ENCODE measurements at places on chromosomes 16 and 17.

DNA sequence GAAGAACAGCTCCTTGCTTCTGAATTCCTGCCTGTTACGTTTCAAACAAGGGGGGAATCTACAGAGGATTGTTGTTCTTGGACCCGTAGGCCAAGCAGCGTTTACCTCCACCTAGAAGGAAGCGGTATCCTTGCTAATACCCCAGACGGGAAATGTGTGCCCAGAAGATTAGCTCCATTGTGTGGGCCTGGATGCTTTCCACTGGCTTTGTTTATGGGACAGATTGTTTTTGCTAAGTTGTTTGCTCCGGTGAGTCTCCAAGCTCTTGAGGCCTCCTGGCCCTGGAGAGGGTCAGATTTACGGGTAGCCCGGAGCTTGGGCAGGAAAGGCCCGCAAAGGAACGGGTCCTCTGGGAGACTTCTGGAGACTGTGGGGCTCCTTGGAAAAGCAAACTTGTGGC lies 28.4 kb upstream of the MRTFB start:
- no peak for DNase-seq

- no peak for DNase-seq
Observed at GRCh38 chr17:81536299-81537290, 8.4 kb downstream of the FSCN2 start.

GRCh38 chr16:48381201-48381600 lies 4.0 kb downstream of the SIAH1 start:
- no peak for DNase-seq

GRCh38 chr16:57687363-57687929 lies 7.2 kb upstream of the DRC7 start:
- no peak for DNase-seq

GRCh38 chr17:2194889-2195335 lies 108.7 kb downstream of the SMG6 start:
- no peak for DNase-seq

- DNase-seq: peak; percentile 31
Observed at GRCh38 chr17:45394913-45395568, 37.6 kb downstream of the ARHGAP27 start.

GRCh38 chr16:74020095-74020670 lies 276.4 kb upstream of the PSMD7 start:
- DNase-seq: no peak

GRCh38 chr17:2883544-2884213 lies 87.4 kb downstream of the RAP1GAP2 start:
- no peak for DNase-seq

DNA sequence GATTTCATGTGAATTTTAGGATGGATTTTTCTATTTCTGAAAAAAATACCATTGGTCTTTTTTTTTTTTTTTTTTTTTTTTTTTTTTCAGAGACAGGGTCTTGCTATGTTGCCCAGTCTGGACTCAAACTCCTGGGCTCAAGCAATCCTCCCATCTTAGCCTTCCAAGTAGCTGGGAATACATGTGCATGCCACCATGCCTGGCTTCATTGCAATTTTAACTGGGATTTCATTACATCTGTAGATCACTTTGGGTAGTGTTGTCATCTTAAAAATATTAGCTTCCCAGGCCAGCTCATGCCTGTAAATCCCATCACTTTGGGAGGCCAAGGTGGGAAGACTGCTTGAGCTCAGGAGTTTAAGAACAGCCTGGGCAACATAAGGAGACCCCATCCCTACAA lies 54.8 kb downstream of the TOM1L2 start:
- DNase-seq: no peak

- DNase-seq: no peak
Observed at GRCh38 chr16:84739349-84740124, 39.7 kb downstream of the USP10 start.

- no peak for DNase-seq
Observed at GRCh38 chr17:40219594-40220338, 662 bp downstream of the WIPF2 start.

GRCh38 chr16:24854607-24855171 lies 8.9 kb downstream of the SLC5A11 start:
- no peak for DNase-seq

- DNase-seq: peak; percentile 62
Observed at GRCh38 chr16:85253084-85253941, 141.0 kb upstream of the CIBAR2 start.

DNA sequence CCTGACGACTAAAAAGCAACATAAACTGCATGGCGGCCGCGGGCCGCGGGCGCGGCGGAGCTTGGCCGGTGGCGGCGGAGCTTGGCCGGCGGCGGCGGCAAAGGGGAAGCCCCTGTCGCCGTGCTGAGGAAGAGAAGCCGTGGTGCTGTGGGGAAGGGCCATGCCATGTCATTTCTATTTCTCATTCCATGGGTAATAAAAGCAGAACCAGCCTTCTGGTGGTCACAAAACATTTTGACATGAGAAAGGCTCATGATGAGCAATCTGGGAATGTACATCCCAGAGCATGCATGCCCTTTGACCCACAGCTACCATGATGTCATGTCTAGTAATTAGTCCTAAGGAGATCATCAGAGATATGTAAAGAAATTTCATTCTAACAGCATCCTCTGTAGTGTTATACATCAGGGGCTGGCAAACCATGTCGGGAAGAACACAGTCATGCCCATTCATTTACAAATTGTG lies 23.9 kb upstream of the HEATR6 start:
- peak; percentile 7 for DNase-seq

DNA sequence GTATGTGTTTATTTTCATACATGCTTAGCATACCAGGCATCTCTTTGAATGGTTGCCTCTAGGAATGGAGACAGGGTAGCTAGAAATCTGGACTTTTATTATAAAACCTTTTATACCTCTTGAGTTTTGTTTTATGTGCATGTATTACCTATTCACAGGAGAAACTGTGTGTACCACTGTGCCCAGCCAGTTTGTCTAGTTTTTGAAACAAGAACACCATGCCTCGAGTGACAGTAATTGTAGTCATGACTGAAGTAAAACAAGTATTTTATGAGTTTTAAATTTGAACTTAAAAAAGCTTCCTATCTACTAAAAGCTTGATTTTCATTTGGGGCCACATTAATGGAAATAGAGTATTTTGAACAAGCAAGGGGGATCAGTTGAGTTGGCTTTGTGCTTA lies 57.4 kb downstream of the SNTB2 start:
- no peak for DNase-seq

DNA sequence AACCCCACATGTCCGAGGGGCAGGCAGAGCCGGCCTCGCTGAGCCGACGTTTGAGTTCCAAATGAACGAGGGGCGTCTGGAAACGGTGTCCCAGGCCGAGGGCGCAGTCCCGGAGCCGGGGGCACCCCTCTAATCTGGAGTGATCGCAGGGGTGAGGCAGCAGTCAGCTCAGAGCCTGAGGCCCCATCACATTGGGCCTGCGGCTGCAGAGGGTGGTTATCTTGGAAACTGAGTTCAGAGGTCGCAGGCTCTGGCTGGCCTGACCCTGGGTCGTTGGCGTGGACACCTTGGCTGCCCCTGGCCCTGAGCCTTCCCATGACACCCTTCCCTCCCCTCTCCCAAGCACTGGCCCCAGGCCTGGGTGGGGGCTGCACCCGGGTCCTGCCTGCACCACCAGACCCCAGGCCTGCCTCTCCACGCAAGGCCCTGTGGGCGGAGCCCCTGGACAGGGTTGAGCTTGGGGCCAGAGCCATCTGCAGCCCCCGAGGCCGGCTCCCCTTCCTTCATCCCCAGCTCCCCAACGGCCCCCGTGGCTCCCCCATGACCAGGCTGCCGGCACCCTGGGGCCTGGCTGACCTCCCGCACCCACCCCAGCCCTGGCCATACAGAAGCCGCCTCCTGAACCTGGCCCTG lies 45.6 kb downstream of the ZFPM1 start:
- no peak for DNase-seq

DNA sequence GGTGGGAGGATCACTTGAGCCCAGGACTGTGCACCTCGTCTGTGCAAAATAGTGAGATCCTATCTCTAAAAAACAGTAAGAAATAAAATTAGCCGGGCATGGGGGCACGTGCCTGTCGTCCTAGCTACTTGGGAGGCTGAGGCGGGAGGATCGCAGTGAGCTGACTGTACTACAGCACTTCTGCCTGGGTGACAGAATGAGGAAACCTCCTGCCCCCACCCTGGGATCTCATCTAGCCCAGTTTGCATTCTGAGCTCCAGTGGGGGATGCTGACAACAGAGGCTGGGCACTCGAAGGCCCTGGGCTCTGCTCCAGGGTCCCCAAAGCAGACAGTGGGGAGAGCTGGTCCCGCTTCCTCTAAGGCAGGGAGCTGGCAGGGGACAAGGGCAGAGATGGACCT lies 7.1 kb downstream of the NAGPA start:
- DNase-seq: no peak

- no peak for DNase-seq
Observed at GRCh38 chr16:1975432-1976215, 3.8 kb downstream of the TBL3 start.

- DNase-seq: no peak
Observed at GRCh38 chr17:9389111-9389527, 186.5 kb downstream of the STX8 start.

DNA sequence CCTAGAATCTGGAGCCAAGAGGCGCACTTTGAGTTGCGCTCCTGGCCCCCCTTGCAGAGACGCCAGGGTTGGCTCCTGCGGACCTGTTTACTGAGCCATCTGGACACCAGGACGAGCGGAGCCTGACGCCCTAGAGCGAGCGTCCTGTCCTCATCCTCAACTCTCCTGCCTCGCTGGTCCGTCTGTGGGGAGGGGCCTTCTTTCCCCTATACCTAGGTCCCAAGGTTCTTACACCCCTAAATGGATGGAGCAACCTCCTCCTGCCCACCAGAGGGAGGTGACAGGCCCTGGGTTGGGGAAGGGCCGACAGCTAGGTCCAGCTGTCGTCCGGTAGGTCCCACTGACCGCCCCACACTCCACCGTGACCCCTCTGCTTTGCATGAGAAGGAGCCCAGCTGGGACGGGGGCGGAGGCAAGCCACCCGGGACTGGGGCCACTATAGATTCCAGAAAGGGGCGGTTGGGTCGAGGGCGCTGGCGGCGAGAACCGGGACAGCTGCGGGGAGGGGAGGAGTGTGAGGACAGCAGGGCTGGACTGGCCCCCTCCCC lies 3.1 kb upstream of the LHX1 start:
- DNase-seq: no peak

DNA sequence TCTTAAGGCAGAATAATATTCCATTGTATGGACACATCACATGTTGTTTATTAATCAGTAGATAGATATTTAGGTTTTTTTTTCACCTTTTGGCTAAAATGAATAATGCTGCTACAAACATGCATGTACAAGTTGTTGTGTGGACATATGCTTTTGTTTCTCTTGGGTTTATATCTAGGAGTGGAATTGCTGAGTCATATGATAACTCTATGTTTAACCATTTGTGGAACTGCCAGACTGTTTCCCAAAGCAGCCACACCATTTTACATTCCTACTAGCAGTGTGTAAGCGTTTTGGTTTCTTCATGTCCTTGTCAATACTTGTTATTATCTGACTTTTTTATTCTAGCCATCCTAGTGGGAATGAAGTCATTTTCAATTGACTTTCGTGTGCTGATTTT lies 21.3 kb downstream of the CYLD start:
- no peak for DNase-seq

- no peak for DNase-seq
Observed at GRCh38 chr17:14061666-14062560, 7.4 kb upstream of the COX10 start.

GRCh38 chr17:73227379-73227778 lies 34.3 kb downstream of the CPSF4L start:
- no peak for DNase-seq

- no peak for DNase-seq
Observed at GRCh38 chr17:16037636-16038035, 38.0 kb downstream of the TTC19 start.

- DNase-seq: no peak
Observed at GRCh38 chr17:64698725-64699124, 36.6 kb upstream of the SMURF2 start.

DNA sequence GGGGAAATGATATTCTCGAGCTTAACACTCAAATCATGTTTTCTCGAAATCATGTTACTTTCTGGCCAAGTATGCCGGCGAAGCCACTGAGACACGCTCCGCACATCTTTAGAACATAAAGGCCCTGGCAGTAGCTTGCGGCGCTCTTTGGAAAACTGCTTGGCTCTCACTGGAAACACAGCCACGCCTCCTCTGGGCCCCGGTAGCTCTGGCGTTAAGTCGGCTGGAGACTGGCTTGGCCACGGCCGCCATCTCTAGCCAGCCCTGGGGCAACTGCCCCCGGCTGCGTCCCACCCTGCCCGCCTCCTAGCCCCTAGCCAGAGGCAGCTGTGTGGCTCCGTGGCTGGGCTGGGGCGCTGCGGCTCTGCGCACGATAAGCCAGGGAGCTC lies 9.2 kb upstream of the BAIAP2 start:
- DNase-seq: no peak

GRCh38 chr17:7020894-7021664 lies 1.8 kb upstream of the BCL6B start:
- no peak for DNase-seq

GRCh38 chr17:76710863-76711611 lies at the start of gene MXRA7:
Gene MXRA7 (minus strand): TSS chr17:76710965. CDS start chr17:76710946, 19 bp downstream.
- peak; percentile 48 for DNase-seq

DNA sequence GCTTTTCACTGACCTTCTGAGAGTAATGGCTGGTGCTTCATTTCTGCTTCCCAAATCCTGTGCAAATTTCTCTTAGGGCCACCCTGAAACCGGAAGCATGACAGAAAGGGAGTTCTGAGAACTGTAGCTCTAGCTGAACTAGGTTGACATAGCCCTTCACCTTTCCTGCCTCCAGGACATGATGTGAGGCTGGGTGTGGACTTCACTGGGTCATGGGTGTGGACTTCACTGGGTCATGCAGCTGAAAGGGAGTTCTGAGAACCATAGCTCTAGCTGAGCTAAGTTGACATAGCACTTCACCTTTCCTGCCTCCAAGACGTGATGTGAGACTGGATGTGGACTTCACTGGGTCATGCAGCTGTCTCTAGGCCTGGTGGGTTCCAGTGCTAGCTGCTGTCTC lies 54.3 kb upstream of the NLRP1 start:
- no peak for DNase-seq

DNA sequence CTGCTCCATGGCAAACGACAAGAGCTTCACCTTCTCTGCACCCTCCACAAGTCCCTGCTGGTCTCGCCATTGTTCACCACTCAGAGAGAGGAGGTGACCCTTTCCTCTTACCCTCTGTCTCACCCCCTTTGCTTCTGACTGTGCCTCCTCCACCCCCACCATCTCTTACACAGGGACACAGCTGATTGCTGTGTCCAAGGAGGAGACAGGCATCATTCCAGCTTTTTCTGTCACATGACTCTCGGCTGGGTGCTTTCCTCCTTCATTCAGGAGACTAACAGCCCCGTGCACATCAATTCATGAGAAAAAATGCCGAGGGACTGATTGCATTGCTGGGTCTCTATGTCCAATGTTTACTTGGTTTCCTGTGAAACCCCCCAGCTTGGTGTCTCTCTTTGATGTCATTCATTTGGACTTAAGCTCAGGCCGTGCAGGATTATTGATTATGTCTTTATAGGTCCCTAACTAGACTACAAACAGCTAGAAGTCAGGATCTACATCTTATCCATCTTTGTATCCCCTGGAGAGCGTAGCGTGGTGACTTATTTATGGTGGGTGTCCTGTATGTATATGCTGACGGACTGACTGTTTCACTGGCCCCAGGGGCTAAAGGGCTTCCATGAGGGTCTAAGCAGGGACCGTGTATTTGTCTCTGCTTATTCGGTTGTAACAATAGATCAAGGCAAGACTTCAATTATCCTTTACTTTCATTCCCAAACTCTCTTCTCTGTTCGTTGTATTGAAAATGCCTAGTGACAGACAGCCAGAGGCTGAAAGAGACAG lies 82.2 kb upstream of the CDH13 start:
- DNase-seq: no peak

GRCh38 chr17:68812876-68813584 lies 142.2 kb downstream of the ABCA8 start:
- no peak for DNase-seq

- no peak for DNase-seq
Observed at GRCh38 chr17:29138971-29139691, 41.1 kb downstream of the MYO18A start.
